Kidney (tissue), 22 donors: ENCODE measurements at places on chromosomes 12 and 14. TPM values are rescaled to one million over a fixed set of nuclear protein-coding genes. Genes with fewer than 3 reads are reported as not detected.

The ASIC1 gene
- total RNA-seq = 1.6 TPM

The KRT5 gene
- total RNA-seq = 0.69 TPM

- DNase-seq = no peak
Observed at GRCh38 chr12:109228664-109229063, 80.4 kb downstream of the FOXN4 start.

GRCh38 chr14:95545515-95546168, 10.8 kb downstream of the GLRX5 start:
- DNase-seq = no peak

DNA sequence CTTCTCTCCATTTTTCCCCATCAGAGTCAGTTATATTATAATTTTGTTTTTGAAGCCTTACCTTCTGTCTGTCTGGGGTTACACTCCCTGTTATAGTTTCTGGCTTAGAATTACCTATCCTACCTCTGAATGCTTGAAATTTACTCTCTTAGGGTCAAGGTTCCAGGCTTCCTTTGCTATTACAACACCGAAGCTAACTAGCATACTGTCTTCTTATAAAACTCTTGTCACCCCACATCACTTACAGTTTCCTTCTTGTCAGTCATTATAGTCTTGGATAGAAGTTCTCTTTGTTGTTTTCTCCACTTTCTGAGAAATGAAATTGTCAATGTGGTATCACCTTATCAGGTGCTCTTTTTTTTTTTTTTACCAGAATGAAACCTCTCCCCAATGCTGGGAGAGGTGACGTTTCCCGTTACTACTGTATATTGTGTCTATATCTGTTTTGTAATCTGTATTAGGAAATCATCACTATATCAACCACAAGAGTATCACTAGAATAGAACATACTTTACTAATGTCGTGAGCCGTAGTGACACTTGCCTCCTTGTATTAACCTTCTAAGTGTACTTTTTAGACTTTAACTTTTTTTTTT, 69.2 kb upstream of the PSMA6 start:
- no peak for DNase-seq
